ENCODE measurements at places on chromosomes 12 and 14.

DNA sequence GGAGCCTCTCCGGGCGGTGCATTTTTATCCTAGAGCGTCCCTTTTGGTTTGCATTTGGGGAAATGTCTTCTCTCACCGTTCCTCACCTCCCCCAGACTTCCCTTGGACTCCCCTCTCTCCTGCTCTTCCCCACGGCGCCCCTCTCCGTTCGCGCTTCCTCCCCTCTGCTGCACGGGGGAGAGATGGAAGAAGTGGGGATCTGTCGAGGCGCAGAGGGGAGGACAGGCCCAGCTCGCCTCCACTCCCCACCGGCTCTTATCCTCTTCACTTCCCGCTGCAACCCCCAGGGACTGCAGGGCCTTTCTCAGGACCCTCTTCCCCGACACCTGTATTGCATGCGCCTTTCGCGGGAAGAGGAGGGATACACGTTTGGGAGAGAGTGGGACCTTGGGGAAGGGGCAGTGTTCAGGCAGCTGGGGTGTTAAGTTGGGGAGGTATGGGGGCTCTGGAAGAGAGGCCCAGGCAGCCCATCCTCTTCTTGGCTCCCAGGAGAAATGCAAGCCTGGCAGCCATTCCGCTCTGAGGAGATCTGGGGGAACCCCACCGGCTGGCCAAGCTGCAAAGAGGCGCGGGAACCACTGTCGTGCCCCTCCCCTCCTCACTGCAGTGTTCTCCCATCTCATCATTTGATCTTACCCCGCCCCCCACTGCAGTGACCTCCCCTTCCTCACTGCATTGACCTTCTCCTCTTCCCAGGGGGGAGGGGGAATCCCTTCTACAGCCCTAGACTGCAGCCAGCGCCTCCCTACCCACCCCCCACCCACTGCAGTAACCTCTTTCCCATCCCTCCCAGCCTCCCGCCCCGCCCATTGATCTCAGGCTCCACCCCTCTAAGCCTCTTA, 788 bp downstream of the ENO2 start:
- no peak for DNase-seq

GRCh38 chr12:3632256-3632655, 120.7 kb downstream of the CRACR2A start:
- DNase-seq = no peak

DNA sequence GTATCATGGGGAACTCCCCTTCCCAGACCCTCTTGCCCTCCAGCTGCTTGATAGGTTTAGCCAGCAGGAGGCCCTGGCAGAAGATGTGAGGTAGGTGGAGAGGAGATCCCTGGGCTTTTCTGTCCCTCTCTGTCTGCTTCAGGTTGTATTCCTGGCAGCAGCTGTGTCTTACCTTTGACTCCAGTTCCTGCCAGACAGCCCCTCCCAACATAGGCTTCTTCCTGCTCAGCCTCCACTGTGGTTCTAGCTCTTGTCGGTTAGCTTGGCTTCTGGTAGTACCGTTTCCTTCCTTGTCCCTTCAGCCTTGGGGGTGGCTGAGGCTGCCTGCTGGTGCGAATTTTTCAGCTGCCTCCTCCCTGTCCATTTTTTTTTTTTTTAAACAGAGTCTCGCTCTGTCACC, 215.7 kb upstream of the CRY1 start:
- DNase-seq = no peak

- DNase-seq = no peak
Measured at GRCh38 chr12:34398366-34398705, 376.0 kb downstream of the ALG10 start.

- DNase-seq = no peak
Measured at GRCh38 chr12:88390811-88391210, 189.5 kb downstream of the KITLG start.

DNA sequence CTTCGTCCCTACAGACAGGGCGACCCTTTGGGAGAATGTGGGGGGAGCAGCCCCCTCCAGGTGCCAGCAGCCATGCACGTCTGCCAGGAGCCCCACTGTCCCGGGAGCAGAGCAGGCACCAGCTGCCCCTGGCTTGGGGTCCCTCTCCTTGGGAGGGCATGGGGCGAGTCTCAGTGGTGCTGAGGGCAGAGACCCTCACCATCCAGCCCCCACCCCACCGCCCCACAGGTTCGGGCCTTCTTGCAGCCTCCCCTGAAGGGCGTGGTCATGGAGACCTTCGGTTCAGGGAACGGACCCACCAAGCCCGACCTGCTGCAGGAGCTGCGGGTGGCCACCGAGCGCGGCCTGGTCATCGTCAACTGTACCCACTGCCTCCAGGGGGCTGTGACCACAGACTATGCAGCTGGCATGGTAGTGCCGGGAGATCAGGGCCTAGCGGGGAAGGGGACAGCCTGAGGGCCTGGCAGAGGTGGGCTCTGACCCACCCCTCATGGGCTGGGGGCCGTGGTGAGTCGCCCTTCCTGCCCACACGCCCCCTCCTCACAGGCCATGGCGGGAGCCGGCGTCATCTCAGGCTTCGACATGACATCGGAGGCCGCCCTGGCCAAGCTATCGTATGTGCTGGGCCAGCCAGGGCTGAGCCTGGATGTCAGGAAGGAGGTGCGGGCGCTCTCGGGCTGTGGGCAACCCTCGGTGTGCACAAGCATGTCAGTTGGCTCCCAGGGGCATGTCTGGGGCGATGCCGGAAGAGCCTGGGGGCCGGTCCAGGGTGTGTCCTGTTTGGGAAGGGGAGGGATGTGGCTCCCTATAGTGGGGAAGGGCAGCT, 18.8 kb downstream of the ASPG start:
- DNase-seq = no peak

DNA sequence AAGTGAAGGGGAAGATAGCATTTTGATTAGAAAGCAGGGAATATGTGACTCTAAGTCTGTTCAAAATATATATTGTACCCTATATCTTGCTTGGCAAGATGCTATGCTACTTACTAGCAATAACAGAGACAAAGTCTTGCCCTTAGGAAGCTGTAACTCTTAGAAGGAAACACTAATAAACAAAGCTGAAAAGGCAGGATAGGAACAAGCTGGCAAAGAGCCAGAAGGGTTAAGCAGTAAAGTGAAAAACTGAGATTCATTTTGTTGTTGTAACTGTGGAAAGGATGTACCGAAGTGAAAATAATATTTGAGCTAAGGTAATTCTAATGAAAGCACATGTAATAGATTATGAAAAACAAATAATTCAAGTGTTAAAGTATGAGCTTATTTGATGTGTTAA, 527.1 kb upstream of the FLRT2 start:
- no peak for DNase-seq

Measured in cortex of kidney (tissue), 1 donor.